ENCODE measurements at places on chromosomes 1 and 21.
A peak's percentile ranks its signal among the peaks of the same experiment; 100 is the strongest.

DNA sequence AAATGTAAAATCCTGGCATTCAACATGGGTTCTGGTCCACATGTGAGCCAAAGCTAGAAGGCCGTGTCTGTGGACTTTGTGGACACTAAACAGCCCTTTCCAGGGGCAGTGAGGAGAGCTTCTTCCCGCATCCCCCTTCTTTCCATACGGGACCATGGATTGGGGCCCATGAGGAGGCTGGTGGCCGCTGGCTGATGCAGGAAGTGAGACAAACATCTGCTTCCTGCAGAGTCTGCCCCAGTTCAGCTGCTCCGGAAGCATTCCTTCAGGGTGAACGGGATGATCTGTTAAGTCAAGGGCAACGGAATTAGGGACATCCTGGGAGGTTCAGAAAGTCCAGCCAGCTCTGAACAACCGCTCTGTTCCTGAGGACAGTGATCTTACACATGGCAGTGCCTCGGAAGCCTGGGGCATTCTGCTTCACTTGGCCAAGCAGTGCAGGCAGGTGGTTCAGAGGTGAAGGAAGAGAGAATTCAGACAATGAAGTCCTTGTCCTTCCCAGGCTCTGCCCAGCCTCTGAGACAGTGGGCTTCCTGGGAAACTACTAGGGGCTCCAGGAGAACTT is 1.5 kb downstream of the CA6 start:
- DNase-seq, result no peak

- DNase-seq, result no peak
These were observed 59.9 kb upstream of the SOD1 start for GRCh38 chr21:31599563-31599962.

GRCh38 chr1:230103306-230104173 is 36.5 kb downstream of the GALNT2 start:
- DNase-seq, result no peak

DNA sequence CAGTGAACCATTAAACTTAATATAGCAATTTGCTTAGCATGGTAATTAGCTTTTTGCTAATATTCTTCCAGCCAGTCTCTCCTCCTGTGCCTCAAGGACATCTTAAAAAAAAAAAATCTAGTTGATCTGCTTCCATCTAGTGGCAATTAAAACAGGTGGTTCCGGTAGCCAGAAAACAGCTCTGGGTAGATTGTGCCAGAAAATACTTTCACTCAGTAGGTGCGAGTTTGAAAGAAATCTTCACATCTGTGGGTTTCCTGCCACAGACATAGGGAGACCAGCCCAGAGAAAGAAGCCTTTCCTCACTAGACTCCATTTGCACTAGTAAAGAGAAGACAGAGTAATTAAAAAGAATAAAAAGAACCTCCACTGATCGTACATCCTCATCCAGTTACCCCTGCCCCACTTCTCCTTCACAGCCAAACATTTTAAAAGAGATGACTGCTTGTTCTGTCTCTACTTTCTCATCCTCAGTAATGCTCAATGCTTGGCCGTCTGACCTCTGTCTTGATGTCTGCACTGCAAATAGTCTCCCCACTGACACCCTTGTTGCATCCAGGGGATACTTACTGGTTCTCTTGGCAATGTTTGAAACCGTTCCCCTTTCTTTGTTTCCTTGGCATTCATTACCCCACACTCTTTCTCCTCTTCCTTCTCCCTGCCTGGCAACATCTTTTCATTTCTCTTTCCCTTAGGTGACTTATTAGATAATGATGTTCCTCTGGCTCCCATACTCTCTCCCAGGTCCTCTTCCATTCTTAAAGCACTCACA is 16.9 kb downstream of the SELL start:
- no peak for DNase-seq

GRCh38 chr1:6462412-6463119 is 3.4 kb downstream of the TNFRSF25 start:
- DNase-seq, result no peak

GRCh38 chr1:209723756-209724693 is 19.4 kb downstream of the HSD11B1 start:
- DNase-seq, result no peak

DNA sequence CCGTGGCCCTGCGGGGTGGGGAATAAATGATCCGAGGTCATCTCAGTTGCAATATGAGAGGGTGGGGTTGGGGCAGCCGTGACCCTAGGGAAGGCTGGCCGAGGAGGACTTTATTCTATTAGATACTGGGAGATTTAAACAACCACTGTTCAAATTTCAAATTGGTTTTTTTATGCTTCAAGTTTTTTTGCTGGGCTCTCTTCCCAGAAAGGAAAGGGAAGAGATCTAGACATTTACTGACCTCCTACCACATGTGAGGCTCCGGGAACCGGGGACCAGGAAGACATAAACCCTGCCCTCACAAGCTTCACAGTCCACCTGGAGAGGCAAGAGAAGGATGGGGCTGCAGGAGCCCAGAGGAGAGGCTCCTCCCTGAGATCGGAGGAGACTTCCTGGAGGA is 207.3 kb downstream of the FOXD2 start:
- no peak for DNase-seq

- DNase-seq, result no peak
These were observed 159.9 kb upstream of the HMCN1 start for GRCh38 chr1:185574139-185574875.

DNA sequence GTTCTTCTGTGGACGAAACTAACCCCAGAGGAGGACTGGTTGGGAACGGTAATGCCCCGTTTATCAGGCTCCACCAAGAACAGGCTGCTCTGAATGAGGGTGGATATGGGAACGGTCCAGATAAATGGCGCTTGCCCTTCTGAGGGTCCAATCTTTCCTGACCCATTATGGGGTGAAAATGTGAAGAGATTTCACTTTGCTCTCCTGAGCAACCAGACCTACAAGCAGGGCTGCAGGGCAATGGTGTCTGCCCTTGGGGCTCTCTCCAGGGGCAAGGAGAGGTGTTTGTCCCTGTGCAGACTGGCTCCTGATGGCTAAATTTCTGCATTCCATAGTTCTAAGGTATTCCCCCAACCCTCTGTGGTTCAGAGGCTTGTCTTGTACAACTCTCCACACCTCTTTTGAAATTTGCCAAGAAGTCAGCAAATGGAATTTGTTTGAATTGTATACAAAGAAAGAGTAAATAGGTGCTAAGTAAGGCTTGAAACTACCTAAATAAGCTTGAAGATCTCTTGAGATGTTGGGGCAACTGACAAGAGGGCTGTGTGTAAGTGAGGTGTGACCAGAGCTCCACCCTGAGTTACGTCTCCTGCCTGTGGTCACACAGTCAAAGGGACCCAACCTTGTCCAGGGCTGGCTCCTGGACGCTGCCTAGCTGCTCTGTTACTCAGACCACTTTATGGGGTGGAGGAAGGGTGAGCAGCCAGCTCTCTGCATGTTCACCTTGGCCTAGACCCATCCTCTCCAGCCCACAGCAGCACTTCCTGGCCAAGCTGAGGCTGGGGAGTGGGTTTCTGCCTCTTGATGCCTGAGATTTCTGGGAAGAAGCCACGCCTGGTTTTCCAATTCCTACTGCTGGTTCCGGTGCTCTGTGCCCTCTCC is 24.8 kb downstream of the SLC2A1 start:
- DNase-seq, result peak; percentile 60

- DNase-seq, result no peak
These were observed 51.1 kb upstream of the TARDBP start for GRCh38 chr1:10961300-10961833.

GRCh38 chr1:2003541-2004131 is at the start of gene CFAP74:
Gene CFAP74, minus strand, starts transcription at chr1:2003786. Its CDS starts 12,830 bp downstream, at chr1:1990956.
- DNase-seq, result no peak

GRCh38 chr1:195373856-195374255 is 1234.4 kb downstream of the KCNT2 start:
- DNase-seq, result no peak

DNA sequence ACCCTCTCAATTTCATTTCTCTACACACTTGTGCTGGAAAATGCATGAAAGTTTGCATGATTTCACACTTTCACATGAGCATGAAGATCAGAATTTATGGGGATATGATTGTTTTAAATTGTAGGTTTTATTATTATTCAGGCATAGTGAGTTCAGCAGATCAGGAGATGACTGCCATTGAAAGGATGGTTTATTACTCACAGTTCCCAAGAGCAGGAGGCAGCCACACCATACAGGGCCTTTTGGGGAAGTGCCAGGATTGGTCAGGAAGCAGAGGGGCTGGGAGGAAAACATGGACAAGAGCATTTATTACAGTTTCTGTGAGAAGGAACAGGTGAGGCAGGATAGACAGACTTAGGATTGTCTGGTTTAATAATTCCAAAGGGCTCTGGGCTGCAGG is 114.6 kb upstream of the KCNJ15 start:
- no peak for DNase-seq

GRCh38 chr1:243493156-243494129 is 237.6 kb downstream of the SDCCAG8 start:
- DNase-seq, result no peak

DNA sequence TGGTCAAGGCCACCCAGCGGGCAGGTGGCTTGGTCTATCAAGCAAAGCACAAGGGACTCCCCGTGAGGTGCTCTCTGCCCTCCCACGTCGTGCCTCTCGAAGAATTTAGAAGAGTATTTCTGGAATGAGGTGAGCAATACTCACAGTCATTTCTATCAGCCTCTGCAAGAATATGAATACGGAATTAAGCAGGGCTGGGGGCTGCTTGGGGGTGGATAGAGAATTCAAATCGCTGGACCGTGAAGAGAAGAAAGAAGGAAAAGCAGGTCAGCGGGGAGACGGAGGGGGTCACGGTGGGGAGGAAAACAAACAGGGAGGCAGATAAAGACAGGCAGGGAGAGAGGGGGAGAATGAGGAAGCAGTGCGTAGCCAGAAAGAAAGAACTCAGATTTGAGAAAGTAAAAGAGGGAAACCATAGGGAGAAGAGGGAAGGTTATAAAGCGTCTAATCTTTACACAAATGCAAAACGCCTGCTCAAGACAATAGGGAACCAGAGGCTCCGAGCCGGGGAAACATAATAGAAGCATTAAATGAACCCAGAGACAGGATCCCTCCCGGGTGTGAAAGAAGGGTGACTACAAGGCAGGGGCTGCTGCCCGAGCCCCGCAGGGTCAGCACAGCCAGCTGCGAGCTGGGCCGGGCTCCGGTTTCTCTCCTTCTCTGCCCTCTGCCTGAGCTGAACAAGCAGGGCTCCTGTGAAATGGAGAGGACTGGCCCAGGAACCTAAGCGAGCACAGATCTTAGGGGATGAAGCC is 2.1 kb upstream of the EDN2 start:
- DNase-seq, result no peak

DNA sequence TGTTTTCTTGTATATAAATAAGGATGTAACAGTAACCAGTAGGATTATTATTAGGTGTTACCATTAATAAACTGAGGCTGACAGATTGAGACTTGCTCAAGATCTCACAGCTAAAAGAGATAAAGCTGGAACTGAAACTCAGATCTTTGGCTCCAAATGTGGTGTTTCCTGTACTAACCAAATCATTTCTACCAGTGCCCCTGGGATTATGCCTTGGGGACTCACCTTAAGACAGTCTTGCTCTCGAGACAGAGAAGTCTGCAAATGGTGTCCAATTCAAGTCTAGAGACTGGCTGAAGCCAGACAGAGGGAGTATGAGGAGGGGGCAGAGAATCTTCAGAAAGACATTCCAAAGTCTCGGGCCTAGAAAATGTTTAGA is 593 bp upstream of the CD53 start:
- DNase-seq, result no peak

GRCh38 chr1:217539510-217539909 is 91.4 kb downstream of the GPATCH2 start:
- no peak for DNase-seq

GRCh38 chr1:97943354-97943753 is 22.5 kb upstream of the DPYD start:
- DNase-seq, result no peak

- no peak for DNase-seq
These were observed 7.0 kb upstream of the VPS26C start for GRCh38 chr21:37273911-37274690.

DNA sequence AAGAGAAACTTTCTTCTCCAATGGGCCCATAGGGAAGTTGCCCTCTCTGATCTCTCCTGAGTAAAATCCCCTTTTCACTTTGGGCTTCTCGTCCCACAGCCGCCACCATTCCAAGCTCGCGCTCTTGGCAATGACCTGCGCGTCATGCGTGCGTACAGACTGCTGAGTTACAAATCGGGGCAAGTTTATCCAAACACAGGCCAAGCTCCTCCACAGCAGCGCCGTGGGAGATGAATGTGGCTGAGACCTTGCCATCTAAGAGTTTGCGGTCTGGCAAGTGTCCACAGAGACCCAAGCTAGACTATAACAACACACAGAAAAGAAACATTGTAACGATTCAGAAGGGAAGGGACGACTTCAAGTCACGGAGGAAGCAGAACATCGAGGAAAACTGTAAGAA is 116.3 kb upstream of the SOD1 start:
- no peak for DNase-seq

GRCh38 chr1:20481643-20482498 is 4.1 kb downstream of the CAMK2N1 start:
- no peak for DNase-seq

DNA sequence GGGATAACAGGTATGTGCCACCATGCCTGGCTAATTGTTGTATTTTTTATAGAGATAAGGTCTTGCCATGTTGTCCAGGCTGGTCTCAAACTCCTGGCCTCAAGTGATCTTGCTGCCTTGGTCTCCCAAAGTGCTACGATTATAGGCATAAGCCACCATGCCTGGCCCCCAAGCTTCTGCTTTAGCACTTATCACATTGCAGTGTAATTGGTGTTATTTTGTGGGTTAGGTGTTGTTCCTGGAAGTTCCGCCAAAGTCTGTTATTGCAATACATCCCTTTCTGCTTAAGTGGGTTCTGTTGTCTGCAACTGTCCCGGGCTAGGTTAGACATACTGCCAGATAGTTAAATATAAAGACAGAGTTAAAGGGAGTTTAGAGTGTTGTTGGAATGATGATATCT is 3.4 kb downstream of the ZCCHC17 start:
- no peak for DNase-seq

Measured in left forelimb (tissue), 1 donor.